ENCODE measurements at places on chromosomes 4 and X. TPM values are rescaled to one million over a fixed set of nuclear protein-coding genes. Genes with fewer than 3 reads are reported as not detected.

STAP1 gene
- not detected for total RNA-seq

RBM46 gene
- total RNA-seq = not detected

ATOH1 gene
- not detected for total RNA-seq

ADGRG2 gene
- total RNA-seq = not detected

FGF2 gene
- 169 TPM for total RNA-seq
